RPMI7951 (cell line): ENCODE measurements at places on chromosomes 5 and 9.

- no peak for DNase-seq
These were observed 9.1 kb downstream of the SARDH start for GRCh38 chr9:133728856-133729616.

DNA sequence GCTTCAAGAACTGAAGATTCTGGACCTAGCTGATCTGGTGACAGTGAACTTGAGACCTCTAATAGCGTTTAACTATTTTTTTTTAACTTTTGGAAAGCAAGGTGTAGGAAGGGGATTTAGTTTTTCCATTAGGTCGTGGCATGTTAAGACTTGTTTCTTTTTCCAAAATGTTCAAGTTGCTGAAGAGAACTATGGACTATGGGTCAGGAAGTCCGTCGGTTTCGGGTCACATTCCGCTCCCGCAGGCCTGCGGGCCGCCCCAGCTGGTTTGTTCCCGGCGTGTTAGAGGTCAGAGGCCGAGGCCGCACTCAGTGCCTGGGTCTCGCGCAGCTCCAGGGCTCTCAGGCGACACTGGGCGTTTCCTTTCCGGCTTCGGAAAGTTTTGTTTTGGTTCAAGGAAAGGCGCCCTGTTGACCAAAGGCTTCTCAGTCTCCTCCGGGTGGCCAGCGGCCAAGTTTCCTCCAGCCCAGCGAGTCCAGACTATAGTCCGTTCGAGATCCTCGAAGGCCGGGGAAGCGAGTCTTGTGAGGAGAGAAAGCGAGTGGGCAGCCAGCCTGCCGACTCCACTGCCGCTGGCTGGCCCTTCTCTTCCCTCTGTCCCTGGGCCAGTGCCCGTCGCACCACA, 586 bp upstream of the FCHO2 start:
- DNase-seq, result no peak

DNA sequence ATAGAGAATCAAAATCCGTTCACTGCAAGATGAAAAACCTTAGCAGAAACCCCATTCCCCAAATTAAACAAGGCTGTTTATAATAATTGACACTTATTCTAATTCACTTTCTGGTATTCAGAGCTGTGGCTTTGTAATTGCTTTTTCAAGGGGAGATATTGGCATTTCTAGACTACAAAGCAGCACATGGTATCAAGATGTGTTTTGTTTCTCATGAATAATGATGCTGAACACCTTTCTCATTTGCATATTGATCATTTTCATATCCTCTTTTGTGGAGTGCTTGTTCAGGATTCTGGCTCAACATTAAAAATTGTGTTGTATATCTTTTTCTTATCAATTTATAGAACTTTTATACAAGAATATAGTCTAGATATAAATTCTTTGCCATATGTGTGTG, 22.4 kb upstream of the ANKRD55 start:
- no peak for DNase-seq

DNA sequence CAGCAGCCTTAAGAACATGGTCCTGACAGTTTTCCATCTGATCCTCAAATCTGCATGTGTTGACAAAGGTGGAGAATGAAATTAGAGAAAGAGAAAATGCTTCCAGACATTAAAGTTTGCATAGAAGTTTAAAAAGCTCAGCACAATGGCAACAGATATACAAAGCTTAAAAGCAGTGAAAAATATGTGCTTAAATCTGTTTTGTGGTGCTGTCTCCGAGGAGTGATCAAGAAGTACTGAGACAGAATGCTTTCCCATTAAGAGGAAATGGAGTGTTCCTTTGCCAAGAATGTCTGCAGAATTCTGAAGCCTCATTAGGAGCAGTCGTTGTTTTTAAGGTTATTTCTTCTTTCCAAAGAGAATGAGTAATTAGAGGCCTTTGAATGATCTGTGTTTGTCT, 131.4 kb downstream of the MCTP1 start:
- no peak for DNase-seq

- DNase-seq, result no peak
These were observed 519 bp upstream of the RAD50 start for GRCh38 chr5:132556153-132556762.

- no peak for DNase-seq
These were observed 509.2 kb downstream of the CSNK1G3 start for GRCh38 chr5:124021066-124021641.

GRCh38 chr5:100992354-100992753, 89.3 kb upstream of the ST8SIA4 start:
- no peak for DNase-seq

GRCh38 chr5:127959152-127959764, 124.3 kb upstream of the SLC12A2 start:
- peak; percentile 75 for DNase-seq

DNA sequence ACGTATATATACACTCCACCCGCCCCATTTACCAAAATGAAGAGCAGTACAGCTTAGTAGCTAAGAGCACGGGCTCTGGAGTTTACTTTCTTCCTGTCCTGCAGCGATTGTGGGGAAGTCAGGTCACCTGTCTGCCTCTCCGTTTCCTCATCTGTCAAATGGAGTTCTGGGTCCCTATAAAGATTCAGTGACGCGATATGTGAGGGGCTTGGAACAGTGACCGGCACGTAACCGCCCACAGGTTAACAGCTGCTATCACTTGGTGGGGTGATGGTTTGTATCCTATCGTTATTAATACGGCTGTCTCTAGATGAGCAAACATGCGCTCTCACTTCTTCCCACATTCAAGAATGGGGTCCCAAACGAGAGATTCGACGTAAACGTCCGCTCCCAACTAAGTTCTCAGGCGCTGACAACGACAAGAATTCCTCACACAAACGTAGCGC, 426 bp downstream of the FAM114A2 start:
- no peak for DNase-seq

DNA sequence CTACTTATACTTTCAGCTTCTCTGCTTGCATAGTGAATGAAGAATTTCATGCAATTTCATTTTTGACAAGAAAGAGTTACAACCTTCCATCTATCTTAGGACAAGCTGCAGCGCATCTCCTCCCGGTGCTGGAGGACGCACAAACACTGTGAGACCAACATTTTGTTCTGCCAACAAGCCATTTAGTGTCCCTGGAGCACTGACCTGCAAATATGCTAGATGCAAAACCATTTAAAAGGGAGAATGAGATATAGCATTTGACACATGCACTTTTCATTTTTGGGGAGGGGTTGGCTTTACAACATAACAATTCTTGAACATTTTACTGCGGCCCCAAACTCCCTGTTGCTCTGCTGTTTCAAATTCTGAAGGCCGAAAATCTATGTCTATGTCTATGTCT, 127.2 kb upstream of the SLC30A5 start:
- no peak for DNase-seq

DNA sequence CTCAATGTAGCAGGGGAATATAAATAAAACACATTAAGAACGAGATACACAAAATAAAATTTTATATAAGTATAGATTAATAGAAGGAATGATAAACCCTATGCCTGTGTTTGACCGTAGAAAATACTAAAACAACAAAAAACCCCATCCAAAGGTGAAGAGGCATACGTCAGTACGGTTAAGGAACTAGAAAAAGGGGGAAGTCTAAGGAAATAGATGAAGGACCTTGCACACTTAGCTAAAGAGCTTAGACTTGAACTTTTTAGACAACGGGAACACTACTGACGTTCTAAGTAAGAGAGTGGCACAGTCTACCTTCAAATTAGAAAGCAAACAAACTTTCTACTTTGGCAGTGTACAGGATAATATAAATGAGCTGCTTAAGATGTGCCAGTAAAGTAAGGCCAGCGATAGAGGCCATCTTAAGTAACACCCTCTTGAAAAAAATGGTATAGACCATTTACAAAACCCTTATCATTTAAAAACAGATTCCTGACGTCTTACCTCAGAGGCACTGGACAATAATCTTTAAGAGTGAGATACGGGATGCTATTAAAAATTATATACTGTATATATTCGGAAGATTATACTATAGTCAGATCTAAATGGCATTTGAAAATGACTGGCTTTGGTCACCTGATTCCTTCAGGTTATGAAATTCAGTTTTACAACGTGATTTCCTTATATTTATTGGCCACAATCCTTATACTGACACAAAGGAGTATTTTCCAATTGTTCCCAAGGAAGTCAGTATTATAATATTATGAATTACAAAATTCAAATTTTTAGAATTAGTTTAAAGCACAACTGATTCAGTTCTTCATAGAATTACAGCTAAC, 8.5 kb downstream of the PANK3 start:
- DNase-seq, result no peak

DNA sequence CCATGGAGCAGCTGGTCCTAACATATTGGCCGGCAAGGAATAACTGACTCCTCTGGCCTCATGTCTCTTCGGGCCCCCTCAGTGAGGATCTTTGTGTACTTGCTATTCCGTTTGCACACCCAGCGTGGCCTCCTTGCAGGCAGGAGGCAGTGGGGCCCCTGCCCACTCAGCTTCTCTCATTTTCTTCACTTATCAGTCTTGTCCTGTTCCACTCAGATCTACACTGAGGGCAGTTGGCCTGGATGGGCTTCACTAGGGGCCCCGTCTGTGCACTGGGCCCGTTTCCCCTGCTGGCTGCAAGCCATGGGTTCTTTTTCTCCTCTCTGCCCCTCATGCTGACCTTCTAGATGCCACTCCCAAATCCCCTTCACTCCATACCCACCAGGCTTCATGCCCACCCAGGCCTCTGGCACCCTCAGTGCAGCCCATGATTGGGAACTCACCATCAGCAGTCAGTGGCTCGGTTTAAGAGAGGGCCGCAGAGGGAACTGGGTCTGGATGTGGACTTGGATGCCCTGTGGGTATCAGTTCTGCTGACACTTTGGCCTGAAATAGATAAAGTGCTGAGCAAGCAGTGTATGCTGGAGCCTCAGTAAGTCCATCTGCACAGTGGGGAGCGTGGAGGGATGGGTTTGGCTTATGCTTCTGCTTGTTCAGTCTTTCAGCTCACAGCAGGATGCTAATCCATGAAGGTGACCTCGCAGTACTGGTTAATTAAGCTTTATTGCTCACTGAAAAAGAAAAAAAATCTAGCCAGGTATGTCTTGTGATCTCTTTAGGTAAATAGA, 57.9 kb downstream of the ERBIN start:
- DNase-seq, result no peak

DNA sequence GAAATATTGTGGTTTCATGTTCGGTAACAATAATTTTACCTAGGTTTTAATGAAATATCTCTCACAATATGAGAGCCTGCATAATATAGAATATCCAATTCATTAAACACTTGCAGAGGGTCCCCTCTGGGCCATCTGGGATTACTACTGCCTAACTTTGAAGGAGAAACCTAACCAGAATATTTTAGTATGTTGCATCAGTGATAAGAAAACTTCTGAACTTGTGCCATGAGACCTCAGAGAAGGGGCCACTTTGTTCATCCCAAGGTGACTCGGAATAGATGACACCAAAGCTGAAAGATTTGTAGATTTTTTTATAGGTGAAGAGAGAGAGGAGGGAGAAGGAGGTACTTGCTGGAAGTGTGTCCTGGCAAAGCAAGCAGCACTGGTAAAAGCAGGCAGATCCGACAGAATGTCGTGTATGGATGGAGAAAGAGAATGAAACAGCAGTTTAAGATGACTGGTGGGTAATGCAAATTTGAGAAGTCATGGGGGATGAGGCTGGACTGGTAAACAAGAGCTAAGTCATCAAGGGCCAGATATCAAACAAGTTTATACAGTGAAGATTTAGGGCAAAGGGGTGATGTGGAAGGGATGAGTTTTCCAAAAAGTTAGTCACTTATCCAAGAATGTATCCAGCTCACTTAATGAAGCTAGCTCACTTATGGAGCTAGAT, 372.3 kb downstream of the ADGRV1 start:
- no peak for DNase-seq

GRCh38 chr9:95920017-95920416, 44.5 kb downstream of the ERCC6L2 start:
- DNase-seq, result no peak

GRCh38 chr9:98191671-98192502, 550 bp downstream of the CORO2A start:
- DNase-seq, result peak; percentile 10

GRCh38 chr9:63728287-63728686, 1556.7 kb downstream of the FOXD4L5 start:
- DNase-seq, result no peak

DNA sequence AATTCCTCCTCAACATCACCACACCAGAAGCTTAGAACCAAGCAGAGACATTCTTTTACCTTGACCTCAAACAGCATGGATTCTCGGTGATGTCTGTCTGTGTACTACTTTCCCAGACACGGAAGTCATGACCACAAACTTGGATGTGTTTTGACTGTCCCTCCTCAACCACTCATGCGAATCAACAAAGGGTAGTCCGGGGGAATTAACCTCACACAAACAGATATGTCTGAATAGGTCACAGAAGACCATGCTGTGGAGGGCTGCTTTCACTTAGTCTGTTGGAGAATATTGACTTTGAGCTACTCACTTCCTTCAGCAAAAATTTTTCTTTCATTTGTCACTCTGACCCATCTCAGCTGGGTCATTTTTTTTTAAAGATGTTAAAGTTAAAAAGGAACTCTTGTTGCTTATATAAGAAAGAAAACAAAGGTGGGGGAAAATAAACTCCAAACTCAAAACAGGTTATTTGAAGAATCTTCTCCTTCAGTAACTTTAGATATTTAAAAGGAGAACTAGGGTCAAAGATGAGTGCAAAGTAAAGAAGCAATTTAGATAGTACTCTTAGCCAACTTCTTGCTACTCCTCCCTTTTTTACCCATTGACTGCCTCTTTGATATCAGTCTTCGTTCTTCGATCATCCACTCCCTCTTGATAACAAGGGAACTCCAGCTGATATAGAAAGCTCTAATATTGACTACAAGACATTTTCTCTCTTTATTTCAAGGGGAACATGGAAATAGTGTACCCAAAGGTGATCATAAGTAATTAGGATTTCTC, 343.4 kb upstream of the CDH6 start:
- peak; percentile 32 for DNase-seq

GRCh38 chr5:128838623-128839022, 126.7 kb upstream of the SLC27A6 start:
- no peak for DNase-seq

- DNase-seq, result peak; percentile 39
These were observed 109.9 kb downstream of the EDIL3 start for GRCh38 chr5:84274585-84275468.

DNA sequence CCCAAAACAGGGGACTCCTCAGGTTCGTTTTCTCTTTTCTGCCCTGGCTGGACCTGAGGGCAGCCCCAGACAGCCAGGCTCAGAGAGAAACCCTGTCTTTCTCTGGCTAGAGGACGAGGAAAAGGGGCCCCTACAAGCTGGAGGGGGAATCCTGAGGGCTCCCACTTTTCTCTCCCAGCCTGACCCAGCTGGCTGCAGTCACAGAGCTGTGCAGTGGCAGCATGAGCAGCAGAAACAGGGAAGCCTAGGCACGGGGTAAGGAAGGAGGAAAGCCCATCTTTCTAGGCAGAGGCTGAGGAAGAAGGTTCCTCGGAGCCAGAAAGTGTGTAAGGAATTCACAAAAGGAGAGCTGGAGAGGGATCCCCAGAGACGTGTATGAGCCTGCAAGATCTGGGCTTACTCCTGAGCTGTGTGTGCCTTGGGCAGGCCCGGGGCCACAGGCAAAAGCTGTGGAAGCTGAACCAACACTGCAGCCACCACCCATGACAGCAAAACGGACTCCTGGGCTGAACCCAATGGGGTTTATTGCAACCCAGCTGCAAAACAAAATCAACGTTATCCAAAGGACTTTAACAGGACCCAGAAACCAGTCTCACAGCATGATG, 16.2 kb downstream of the CAMSAP1 start:
- no peak for DNase-seq

- DNase-seq, result no peak
These were observed 32.9 kb upstream of the GOLGA1 start for GRCh38 chr9:124973807-124974206.

GRCh38 chr5:176817841-176818377, 7.5 kb downstream of the UNC5A start:
- DNase-seq, result no peak

GRCh38 chr5:87746341-87746740, 333.6 kb upstream of the CCNH start:
- DNase-seq, result no peak
